ENCODE measurements at places on chromosomes 13 and 19. TPM values are rescaled to one million over a fixed set of nuclear protein-coding genes. Genes with fewer than 3 reads are reported as not detected.

Gene HRC
- 1.3 TPM for total RNA-seq

Gene CFD
- total RNA-seq = 871 TPM

Gene SERPINE3
- not detected for total RNA-seq

Gene ZSCAN4
- 0.71 TPM for total RNA-seq

DNA sequence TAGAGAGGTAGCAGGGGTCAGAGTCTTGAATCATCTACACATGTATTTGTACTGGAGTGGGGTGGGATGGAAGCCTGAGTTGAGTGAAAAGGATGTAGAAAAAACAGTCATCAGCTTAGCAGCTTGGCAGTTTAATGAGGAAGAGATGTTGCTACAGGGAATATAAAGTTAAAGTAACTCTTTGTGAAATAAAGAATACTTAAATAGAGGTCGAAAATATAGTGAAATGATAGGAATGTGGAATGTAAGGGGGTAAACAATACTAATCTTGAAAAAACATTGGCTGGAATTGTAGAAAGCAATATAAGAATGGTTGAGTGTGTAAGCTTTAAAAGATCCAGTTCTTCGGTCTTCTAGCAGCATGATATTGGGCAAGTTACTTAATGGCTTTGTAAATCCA lies 22.7 kb downstream of the NUP58 start:
- no peak for DNase-seq

DNA sequence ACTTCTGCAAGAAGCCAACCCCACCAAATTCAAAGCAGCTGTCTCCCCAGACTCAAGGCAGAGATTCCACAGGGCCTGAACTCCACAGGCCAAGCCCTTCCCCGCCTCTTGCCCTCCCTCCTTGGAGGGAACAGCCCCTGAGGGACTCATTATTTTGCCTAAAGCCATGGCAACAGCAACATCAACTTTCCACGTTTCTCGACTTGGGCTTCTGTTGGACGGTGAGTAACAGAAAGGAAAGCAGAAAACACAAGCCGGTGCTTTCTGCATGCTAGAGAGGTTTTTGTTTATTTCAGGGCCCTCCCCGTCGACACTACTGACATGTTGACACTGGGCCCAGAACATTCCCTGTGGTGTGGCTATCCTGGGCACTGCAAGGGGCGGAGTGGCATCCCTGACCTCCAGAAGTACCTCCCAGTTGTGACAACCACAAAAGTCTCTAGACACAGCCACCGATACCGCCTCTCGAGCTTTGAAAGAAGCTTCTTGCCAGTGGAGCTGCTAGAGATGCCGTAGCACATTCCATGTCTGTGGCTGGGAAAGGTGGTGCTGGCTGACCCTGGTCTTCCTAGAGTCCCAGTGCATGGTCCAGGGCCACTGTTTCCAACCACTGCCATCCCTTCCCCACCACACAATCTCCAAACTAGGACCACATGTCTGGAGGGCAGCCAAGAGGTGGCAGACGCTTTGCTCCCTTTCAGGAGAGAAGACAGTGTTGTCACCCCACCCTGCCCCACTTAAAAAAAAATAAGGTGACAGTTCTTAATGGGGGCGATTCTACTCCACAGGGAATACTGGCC lies 12.8 kb downstream of the CAPS start:
- no peak for DNase-seq

- DNase-seq = no peak
Observed at GRCh38 chr13:32600890-32601289, 14.6 kb downstream of the PDS5B start.

DNA sequence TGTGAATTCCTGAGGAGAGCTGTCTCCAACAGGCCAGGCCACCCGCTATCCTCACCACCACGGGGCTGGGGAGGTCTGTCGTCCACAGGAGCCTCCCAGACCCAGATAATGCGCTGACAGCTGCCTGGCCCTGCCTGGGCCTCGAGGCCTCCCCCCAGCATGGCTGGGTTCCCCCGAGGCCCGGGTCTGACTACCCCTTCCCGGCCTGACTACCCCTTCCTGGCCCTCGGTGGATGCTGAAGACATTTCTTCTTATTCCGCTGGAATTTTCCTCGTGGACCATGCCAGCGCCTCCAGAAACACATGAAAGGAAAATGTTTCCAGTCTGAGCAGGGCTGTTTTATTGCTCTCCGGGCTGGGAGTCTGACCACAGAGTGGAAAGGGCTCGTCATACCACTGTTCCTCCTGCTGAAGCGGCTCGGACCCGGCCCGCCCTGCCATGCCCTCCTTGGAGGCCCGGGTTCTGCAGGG lies 16.8 kb upstream of the COMP start:
- DNase-seq = no peak

DNA sequence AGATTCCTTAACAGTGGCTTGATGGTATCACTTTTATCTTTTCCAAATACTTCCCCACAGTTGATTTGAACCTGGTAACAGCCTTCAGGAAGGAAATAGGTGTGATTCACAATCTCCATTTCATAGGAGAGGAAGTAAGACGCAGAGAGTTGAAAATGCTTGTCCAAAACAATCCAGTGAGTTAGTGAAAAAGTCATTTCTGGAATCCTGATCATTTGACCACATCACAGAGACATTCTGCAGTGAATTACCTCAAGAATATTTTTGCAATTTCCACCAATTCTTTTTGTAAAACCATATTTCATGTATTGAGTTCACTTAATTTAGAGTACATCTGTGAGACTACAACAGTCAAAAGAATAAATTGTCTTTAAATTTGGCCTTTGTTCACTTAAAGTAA lies 292.8 kb downstream of the DCLK1 start:
- DNase-seq = no peak

DNA sequence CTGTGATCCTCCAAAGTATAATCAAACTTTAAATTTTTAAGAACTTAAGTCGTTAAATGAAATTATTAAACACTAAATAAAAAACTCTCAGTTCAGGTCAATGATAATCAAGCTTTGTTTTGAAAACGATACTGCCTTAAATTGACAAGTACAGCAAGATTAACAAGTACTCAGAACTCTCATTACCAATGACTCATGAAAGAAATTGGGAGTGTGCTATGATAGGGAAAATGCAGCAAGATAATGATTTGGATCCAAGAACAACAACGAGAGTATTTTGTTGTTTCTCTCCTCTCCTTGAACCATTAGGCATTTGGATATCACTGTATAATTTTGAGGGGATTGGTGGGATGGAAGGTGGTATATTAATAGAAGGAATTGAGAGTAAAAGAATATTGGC lies 10.2 kb downstream of the N4BP2L2 start:
- no peak for DNase-seq

DNA sequence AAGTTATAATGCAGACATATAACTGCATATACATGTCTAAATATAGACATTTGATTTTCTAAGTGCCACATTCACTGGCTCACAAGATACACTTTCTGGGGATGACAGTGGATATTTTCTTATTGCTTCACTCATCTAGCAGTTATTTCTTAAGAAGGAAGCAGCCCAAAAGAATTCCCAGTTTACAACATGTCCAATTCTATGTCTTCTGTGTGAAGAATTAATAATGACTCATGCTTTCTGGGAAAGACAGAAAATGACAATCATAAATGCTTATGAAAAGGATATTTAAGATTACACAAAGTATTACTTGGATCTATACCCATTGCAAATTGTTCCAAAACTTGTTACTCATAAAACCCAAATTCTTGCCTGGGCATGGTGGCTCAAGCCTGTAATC lies 543.4 kb downstream of the SUCLA2 start:
- no peak for DNase-seq

DNA sequence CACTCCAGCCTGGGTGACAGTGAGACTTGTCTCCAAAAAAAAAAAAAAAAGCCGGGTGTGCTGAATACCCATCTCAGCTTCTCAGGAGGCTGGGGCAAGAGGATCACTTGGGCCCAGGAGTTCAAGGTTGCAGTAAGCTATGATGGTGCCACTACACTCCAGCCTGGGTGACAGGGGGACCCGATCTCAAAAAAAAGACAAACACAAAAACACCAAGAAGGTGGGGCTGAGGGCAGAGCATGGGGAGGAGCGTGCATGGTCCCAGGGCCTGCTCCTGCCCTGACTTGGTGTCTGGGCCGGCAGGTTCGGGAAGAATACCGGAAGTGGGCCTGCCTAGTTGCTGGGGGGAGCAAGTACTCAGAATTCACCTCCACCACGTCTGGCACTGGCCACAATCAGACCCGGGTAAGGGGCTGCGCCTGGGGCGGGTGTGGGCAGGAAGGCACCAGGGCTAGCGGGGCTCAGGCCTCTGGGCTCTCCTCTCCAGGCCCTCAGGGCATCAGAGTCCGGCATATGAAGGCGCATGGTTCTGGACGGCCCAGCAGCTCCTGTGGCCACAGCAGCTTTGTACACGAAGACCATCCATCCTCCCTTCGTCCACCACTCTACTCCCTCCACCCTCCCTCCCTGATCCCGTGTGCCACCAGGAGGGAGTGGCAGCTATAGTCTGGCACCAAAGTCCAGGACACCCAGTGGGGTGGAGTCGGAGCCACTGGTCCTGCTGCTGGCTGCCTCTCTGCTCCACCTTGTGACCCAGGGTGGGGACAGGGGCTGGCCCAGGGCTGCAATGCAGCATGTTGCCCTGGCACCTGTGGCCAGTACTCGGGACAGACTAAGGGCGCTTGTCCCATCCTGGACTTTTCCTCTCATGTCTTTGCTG lies 11.3 kb downstream of the DDX39A start:
- DNase-seq = no peak

DNA sequence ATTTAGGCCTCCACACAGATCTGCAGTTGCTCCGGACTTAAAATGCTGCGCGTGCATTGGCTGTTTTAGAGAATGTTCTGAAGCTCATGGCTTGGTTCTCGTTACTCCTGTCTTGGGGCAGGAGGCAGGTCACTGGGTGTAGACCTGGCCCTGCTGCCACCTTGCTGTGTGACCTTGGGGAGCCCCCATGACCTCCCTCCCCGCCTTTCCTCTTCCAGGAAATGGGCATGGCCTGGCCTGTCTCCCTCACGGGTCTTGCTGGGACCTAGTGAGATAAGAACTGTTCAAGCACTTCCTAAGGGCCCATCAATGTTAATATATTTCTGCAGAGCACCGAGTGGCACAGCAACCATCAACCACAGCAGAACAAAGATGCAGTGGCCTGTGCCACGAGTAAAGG lies 49.4 kb downstream of the KLF2 start:
- no peak for DNase-seq

DNA sequence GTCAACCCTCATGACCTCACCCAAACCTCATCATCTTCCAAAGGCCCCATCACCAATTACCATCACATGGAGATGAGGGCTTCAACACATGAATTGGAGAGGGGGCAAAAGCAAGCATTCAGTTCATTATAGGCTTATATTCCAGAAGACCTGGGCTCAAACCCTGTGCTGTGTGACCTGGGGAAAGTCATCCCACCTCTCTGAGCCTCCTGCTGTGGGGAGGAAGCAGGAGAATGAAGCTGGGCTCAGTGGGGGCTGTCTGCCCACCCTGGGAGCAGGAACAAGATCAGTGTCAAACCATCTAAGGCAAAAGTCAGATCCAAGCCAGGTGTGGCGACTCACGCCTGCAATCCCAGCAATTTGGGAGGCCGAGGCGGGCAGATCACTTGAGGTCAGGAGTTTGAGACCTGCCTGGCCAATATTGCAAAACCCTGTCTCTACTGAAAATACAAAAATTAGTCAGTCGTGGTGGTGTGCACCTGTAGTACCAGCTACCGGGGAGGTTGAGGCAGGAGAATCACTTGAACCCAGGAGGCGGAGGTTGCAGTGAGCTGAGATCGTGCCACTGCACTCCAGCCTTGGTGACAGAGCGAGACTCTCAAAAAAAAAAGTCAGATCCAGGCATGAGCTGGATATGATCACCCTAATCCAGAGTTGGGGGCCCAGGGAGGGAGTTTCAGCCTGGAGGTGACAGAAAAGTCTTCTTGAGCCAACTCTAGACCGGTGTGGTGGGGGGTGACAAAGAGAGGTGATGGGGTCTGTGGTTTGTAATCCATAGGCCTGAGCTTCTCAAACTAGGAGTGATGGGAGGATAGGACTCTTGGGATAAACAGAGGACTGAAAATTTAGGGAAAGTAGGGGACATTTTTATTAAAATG lies 1.6 kb upstream of the TPM4 start:
- no peak for DNase-seq

DNA sequence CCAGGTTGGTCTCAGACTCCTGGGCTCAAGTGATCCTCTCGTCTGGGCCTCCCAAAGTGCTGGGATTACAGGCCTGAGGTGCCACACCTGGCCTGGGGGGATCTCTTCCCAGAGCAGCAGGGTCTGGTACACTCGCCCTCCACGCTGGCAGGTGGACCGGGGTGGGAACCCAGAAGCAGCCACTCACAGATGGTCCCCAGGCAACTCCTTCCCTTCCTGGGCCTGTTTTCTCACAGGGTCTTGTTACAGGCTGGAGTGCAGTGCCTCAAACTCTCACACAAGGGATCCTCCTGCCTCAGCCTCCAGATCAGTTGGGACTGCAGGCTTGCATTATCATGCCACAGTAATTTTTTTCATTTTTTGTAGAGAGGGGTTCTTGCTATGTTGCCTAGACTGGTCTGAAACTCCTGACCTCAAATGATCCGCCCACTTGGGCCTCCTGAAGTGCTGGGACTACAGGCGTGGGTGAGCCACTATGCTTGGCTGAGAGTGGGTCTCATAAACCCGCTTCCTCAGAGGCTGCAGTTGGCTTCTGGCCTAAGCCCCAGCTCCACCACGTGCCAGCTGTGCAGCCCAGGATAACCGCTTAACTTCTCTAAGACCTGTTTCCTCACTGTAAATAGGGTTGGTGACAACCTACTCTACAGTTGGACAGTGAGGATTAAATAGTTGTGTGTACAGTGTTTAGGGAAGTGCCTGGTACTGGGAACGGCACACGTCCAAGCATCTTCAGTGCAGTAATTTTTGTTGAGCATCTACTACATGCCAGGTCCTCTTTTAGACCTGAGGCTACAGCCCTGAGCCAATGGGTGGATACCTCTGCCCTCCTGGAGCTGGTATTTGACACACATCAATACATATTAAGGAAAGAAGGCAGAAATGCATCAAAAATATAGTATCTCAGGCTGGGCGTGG lies 871 bp upstream of the CCER2 start:
- DNase-seq = no peak

DNA sequence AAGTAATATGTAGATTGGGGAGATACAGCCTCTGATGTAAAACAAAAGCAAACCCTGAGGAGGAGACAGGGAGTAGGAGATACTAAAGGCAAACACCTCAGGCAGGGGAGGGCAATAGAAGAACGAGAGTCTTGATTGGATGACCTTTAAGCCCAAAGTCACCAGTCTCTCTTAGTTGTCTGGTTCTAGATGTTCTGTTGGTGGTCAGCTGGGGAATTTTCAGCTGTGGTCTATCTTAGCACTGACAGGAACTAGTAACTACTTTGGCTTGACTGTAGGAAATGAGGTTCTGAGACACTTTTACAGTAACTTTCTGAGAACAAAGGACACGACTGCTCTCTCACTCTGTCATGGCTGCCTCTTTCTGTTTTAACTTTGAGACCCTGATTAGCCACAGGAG lies 290.7 kb upstream of the MIR17HG start:
- no peak for DNase-seq

GRCh38 chr13:66489172-66489571 lies 741.0 kb downstream of the PCDH9 start:
- DNase-seq = no peak

DNA sequence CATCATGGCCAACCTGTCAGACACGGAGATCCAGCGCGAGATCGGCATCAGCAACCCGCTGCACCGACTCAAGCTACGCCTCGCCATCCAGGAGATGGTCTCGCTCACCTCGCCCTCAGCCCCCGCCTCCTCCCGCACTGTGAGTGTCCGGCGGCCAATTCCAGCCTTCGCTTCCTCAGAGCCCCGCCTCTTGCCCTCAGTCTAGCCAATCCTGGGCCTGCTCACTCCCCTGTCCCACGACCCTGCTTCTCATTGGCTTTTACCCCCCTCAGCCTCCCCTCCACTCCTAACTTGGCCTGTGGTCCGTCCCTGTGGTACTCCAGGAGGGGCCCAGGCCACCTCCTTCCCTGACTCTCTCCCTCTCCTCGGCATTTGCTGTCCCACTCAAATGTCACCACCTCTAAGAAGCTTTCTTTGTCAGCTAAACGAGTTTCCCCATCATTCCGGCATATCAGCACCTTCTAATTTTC lies 12.3 kb downstream of the HRC start:
- DNase-seq = peak; percentile 76

All from lower leg skin (tissue), 4 donors.